ENCODE measurements at places on chromosomes 13 and 19. TPM values are rescaled to one million over a fixed set of nuclear protein-coding genes. Genes with fewer than 3 reads are reported as not detected.

The ZSCAN4 gene
- total RNA-seq, result not detected

The NUMBL gene
- 360 TPM for total RNA-seq

The CEACAM8 gene
- not detected for total RNA-seq

The ANKLE1 gene
- total RNA-seq, result not detected

The SSC5D gene
- 22.4 TPM for total RNA-seq

The LSM7 gene
- 31.4 TPM for total RNA-seq
